A172 (cell line): ENCODE measurements at places on chromosomes 7 and 10. TPM values are rescaled to one million over a fixed set of nuclear protein-coding genes. Genes with fewer than 3 reads are reported as not detected.
A peak's percentile ranks its signal among the peaks of the same experiment; 100 is the strongest.

The CLCN1 gene
- not detected in 2 replicates for total RNA-seq

The EVX1 gene
- not detected in 2 replicates for total RNA-seq

The CHAT gene
- total RNA-seq = not detected in 2 replicates

The PAPSS2 gene
- 39.3 and 40.4 TPM in 2 replicates for total RNA-seq

The ADAM12 gene
- 7.1 and 8.1 TPM in 2 replicates for total RNA-seq

GRCh38 chr7:105454095-105454747, 65.5 kb upstream of the SRPK2 start:
- peak; percentile 42 for DNase-seq

DNA sequence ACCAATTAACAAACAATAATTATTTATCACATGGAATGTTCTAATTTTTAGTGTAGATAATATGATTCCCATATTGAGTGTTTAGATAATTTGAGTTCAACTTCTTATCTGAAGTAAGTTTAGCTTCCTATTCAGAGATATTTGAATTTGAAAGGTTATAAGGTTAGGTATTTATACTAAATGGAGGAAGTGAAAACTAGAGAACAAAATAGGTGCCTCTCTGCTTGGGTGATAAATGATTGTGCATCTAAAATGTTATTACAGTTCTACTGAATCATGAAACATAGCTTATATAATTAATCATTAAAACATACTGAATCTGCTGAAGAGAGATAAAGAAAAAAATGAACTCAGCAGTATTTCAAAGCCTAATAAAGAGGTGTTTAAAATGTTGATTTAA, 1174.3 kb downstream of the XPNPEP1 start:
- DNase-seq = no peak

- DNase-seq = peak; percentile 74
Measured at GRCh38 chr10:103781329-103782061, 73.9 kb downstream of the SH3PXD2A start.

DNA sequence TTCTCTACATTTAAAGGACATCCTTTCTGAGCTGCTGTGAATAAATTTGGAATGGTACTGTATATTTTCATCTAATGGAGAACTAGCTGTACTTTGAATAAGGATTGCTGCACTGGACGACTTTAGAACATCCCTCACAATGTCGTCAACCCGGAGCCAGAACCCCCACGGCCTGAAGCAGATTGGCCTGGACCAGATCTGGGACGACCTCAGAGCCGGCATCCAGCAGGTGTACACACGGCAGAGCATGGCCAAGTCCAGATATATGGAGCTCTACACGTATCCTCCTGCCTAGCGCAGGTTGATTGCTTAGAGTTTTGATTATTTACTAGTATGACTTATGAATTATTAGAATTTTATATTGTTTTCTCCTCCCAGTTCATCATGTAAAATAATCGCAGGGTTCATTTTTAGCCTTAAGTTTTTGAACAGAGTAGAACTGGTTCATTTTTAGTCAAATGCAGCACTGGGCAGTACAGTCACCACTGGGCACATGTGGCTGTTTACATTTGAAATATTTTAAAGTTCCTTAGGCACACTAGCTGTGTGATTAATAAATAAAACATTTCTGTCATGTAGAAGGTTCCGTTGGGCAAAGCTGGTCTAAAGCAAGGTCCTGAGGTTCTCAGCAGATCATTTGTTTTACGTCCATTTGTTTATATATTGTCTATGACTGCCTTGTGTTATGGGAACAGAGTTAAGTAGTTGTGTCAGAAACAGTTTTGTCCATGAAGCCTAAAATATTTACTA, 31.5 kb downstream of the CUL1 start:
- peak; percentile 6 for DNase-seq

DNA sequence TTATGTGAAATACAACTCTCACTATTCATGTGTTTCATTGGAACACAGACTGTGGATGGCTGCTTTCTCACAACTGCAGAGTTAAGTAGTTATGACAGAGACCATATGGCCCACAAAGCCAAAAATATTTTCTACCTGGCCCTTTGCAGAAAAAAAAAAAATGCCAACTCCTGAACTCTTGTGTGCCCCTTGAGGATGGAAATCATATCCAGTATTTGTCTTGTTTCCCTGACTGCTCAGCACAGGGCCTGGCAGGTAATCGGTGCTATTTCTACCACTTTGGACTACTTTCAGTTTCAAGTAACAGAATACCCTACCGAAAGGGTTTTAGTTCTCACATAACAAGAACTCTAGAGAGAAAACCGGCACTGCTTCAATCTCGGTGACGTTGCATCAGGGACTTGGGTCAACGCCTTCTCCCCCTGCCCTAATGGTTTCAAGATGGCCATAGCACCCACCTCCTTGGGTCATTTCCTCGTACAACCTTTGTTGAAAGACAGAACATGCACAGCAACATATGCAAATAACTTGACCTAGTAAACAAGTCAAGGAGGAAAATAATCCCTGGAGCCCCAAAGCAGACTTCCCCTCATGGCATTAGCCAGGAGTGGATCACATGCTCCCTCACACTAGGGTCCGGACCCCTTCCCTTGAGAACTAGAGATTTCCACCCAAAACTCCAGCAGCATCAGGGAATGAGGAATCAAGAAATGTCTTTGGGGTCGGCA, 11.8 kb upstream of the GPNMB start:
- no peak for DNase-seq

- DNase-seq = no peak
Measured at GRCh38 chr10:48633381-48634197, 28.7 kb upstream of the ARHGAP22 start.
